Activated CD4-positive, CD25-positive, alpha-beta regulatory T cell (primary cell): ENCODE measurements at places on chromosomes 2 and 18.

DNA sequence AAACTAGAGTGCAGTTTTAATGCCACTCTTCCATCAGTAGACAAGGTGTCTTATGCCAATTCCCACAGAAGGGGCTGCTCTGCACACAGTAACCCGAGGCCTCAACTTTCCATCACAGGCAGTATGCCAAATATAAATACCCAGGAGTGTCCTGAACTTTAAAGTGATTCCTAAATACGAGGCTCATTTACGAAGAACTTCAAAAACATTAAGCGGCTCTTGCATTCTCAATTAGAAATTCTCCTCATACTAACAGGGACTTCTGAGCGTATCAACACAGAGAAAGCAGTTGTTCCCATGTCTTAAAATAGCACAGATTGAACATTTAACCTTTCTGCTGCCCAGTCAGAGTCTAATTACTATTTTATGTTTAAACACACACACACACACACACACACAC, 638.6 kb downstream of the ERBB4 start:
- no peak for DNase-seq

DNA sequence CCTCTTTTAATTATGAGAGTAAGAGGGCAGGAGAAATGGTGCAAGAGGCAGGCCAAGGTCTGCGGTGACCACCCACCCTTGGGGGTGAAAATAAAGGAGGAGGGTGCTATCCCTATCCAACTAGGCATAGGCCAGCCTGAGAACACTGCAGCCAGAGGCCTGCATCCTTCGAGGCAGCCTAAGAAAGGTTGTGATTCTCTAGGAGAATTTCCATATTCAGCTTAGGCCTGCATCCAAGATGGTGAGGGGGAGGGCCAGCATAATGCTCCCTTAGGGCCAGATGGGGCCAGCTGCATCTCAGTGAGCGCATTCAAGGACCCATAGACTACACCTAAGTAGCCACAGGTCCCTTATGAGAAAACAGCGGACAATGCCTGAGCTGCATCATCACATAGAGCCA, 3.5 kb upstream of the UPP2 start:
- no peak for DNase-seq

- DNase-seq = no peak
These were observed 765.4 kb downstream of the MBD2 start for GRCh38 chr18:53458944-53459580.

DNA sequence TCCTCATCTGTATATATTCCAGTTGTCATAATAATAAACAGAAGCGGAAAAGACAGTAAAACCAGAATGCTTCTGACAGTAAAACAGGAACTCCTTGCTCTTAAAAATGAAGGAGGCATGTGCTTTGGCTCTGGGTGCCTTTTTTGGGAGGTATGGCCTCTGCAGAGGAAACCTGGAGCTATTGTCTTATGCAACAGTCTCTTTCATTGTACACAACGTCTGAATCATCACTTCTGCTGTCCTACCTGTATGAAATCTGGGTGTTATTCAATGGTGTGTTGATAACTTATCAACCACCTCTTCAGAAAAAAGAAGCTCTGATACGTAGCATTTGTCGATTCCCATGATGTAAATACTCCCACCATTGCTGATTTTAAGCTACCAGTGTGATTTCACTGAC, 64.8 kb downstream of the CDCA7 start:
- no peak for DNase-seq

- no peak for DNase-seq
These were observed 319.8 kb downstream of the RND3 start for GRCh38 chr2:150167711-150168110.

DNA sequence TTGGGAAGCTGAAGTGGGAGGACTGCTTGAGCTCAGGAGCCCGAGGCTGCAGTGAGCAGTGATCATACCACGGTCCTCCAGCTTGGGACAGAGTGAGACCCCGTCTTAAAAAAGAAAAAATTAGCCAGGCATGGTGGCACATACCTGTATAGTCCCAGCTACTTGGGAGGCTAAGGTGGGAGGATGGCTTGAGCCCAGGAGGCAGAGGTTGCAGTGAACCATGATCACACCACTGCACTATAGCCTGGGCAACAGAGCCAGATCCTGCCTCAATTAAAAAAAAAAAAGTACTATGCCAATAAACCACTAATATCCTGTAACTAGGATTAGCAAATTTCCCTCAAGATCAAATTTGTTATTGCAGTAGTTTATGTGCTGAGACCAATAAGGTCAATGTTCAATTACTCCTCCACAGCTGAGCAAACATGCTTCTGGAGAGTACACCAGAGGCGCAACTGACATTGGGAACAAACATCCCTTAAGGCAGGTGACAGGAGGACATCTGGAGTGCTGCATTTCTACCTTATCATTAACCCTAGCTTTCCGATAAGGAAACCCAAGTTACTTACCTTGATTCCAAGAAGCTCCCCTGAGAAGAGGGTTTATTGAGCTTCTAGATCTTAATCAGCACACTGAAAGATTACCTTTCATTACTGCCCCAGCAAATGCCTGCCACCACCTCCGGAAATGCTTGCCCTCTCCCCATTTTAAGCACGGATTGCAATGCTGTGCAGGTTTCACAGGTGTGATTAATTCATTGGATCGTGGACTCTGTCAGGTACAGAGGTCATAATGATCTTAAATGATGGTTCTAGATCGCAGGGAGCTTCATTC, 26.2 kb downstream of the MGAT4A start:
- no peak for DNase-seq

DNA sequence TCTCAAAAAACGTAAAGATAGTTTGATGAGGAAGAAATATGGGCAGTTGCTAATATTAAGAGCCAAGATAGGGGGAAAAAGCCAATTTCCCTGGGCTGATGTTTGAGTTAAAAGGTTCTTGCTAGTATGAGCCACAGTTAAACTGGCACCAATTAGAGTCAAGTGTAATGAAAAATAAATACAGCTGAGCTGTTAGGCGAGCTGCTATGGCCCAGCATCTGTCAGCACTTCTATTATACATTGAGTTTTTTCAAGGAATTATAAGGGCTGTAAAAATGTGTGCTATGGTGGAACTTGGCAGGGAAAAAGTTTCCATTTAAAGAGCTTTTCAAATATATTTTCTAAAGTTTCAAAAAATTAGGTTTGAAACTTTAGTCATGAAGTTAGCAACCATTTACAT, 279.6 kb downstream of the CYRIA start:
- DNase-seq = no peak

DNA sequence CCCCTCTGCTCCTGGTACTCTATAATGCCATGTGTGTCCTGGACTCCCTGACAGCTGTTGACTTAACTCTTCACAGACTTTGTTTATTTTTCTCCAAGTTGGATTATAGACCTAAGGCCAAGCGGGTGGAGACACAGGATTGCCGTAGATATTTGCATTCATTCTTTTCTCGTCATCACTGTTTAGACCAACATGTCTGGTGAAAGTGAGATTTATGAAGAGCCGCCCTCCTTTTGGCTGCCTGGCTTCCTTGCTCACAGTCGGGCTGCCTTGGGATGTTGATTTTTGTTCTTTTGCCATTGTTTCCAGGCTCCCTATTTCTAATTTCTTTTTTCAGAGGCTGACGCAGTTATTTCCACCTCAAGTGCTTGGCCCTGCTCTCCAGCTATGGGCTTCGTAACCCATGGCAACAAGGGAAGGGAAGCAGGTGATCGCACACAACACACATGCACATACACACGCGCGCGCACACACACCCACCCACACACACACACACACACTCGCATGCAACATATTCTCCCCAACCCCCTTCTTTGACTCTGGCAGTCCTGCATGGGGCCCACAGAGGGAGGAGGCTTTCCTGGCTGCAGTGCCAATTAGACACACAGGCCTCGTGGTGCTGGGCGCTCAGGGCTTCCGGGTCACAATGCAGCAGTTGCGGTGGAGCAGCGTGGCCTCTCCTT, 296.5 kb downstream of the MTX2 start:
- DNase-seq = no peak
